ENCODE measurements at places on chromosomes 3 and 15.

GRCh38 chr15:69463182-69463756 is 10.7 kb downstream of the RPLP1 start:
- DNase-seq, result no peak

GRCh38 chr3:185318141-185318540 is 44.8 kb upstream of the MAP3K13 start:
- no peak for DNase-seq

DNA sequence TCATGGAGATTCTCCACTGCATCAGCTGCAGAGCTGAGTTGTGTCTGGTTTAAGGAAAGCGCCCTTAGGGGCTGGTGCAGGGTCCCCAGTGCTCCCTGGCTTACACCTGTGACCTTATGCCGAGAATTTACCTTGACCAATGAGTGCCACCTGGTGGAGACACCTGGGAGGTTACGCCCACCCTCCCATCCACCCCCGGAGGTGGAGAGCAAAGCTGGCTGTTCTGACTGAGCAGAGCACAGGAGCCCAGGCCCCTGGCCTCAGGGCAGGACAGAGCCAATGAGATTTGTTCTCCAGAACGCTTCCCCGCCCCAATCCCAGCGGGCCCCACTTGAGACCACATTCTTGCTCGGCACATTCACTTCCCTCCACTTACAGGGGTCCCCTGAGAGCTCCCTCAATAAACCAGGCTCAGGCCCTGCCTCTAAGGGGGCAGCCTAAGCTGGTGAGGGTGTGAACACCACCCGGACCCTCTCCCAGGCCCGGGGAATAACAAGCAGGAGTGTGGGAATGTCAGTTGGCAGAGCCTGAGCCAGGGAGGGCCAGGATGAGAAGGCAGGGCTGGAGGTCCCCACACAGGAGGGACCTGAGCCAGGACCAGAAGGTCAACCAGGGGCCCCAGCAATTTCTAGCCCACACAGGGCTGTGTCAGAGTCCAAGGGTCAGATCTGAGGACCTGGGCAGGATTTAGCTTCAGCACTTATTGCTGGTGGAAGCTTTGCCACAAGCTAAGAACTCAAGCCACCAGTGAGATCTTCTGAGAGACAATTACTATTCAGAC is 117.1 kb downstream of the TPRA1 start:
- DNase-seq, result no peak

- DNase-seq, result no peak
Observed at GRCh38 chr15:99408236-99409096, 157.2 kb downstream of the LRRC28 start.

DNA sequence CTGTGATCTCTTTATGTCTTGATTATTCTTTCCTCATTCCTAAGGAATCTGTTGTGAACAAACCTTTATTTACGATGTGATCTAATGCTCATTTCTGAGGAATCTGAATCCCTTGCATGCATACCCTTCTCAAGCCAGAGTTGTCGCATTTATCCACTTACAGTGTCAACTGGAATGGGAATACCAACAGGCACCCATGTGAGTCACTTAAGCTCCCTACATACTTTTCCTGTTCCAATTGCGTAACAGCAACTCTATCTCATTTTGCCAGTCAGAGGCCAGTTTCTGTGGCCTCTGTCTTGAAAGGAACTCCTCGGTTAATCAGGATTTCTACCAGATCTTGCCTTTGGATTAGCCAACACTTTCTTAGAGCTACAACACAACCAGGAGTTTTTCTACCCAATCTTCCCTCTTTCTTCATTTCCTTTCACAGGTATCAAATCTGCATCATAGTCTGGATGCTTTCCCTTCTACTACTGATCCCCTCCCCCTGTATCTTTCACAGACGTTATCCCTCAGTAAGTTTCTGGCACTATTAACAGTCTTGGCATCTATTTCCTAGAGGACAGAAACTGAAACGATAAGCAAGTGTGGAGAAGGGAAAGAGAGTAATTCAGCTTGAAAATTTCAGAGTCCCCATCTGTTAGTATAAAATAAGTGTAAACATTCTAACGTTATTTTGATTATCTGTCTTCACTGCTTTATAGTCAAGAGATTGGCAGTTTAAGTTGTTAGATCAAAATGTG is 66.8 kb upstream of the BCHE start:
- DNase-seq, result no peak

DNA sequence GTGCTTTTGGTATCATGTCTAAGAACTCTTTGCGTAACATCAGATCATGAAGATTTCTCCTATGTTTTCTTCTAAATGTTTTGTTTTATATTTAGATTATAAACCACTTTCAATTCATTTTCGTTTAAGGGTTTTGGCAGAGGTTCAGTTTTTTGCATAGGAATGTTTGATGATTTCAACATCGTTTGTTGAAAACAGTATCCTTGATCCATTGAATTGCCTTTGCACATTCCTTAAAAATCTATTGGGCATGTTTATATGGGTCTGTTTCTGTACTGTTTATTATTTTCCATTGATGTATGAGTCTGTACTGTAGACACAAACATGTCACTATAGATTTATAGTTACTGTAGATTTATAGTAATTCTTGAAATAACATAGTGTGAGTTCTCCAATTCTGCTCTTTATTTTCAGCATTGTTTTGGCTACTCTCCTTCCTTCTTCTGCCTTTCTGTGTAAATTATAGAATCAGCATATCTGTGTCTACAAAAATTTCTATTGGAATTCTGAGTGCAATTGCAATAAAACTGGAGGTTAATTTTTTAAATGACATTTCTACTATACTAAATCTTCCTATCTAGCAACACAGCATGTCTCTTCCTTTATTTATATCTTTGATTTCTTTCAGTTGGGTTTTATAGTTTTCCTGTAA is 374.0 kb downstream of the SV2B start:
- no peak for DNase-seq

GRCh38 chr3:141223673-141224166 is 7.9 kb upstream of the PXYLP1 start:
- DNase-seq, result no peak

DNA sequence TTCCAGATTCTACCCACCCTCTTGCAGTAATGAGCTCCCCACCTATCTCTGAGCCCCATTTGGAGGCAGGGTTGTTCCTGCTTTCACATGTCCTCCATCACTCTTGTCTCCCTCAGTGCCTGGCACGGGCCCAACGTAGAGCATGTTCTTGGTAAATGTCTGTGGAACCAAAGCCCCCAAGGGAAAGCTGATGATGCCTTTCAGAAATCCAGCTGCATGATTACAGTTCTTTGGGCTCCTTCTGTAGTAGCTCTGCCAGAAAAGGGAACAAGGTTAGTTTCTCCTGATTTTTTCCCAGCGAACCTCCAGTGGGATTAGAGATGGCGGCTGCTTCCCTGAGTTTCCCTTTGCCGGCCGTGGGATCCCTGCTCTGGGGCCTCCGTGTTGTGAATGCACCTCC is 39.3 kb downstream of the CGNL1 start:
- no peak for DNase-seq

DNA sequence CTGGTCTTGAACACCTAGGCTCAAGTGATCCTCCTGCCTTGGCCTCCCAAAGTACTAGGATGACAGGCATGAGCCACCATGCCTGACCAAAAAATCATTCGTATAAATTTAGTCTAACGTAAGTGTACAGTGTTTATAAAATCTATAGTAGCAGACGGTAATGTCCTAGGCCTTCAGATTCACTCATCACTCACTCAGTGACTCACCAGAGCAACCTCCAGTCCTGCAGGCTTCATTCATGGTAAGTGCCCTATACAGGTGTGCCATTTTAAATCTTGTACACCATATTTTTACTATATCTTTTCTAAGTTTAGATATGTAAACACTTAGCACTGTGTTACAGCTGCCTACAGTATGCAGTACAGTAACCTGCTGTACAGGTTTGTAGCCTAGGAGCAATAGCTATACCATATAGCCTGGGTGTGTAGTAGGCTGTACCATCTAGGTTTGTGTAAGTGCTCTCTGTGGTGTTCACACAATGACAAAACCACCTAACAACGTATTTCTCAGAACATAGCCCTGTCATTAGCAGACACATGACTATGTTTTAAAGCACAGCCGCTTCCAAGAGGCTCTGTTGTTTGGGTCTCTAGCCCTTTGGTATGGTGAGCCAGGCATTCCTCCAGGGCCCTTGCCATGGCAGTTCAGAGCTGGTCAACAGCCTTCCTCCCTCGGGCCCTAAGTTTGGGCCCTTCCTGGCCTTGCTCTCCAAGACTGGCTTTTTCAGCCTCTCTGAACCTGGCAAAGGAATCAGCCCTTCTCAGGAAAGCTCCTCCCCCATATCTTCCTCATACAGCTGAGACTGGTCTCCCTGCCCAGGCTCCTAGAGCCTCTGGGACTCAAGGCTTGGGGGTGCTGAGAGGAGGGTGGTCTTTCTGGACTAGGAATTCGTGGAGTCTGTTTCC is 1.9 kb upstream of the CCDC9B start:
- no peak for DNase-seq

GRCh38 chr3:67866571-67866970 is 212.2 kb upstream of the SUCLG2 start:
- no peak for DNase-seq

GRCh38 chr3:178771511-178771910 is 235.3 kb downstream of the KCNMB2 start:
- no peak for DNase-seq

- DNase-seq, result no peak
Observed at GRCh38 chr15:29554531-29554930, 267.7 kb downstream of the TJP1 start.

DNA sequence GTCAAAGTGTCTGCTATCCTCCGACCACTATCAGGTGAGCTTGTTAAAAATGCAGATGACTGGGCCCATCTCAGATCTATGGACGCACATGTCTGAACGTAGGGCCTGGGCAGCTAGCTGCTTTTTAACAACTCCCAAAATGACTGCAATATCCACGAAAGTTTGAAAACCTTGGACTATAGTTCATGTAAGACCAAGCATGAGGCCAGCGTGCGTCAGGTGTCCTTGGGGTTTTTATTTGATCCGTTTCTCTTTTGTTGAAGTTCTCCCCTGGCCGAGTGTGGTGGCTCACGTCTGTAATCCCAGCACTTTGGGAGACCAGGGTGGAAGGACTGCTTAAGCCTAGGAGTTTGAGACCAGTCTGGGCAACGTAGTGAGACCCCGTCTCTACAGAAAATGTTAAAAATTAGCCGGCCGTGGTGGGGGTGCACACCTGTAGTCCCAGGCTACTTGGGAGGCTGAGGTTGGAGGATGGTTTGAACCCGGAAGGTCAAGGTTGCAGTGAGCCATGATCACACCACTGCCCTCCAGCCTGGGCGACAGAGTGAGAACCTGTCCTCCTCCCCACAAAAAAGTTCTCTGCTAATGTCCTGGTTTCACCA is 9.5 kb downstream of the SLC51A start:
- DNase-seq, result no peak

DNA sequence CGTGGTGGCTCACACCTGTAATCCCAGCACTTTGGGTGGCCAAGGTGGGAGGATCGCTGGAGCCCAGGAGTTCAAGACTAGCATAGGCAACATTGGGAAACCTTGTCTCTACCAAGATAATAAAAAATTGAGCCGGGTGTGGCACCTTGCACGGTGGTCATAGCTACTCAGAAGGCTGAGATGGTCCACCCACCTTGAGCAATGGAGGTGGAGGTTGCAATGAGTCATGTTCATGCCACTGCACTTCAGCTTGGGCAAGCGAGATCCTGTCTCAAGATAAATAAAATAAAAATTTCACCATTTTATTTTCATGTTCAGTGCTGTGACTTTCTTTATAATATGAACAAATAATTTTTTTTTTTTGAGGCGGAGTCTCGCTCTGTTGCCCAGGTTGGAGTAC is 12.5 kb downstream of the MAPK6 start:
- DNase-seq, result no peak

GRCh38 chr3:148208975-148209374 is 488.7 kb upstream of the AGTR1 start:
- DNase-seq, result no peak

- no peak for DNase-seq
Observed at GRCh38 chr3:48347500-48347899, 14.0 kb upstream of the SPINK8 start.

DNA sequence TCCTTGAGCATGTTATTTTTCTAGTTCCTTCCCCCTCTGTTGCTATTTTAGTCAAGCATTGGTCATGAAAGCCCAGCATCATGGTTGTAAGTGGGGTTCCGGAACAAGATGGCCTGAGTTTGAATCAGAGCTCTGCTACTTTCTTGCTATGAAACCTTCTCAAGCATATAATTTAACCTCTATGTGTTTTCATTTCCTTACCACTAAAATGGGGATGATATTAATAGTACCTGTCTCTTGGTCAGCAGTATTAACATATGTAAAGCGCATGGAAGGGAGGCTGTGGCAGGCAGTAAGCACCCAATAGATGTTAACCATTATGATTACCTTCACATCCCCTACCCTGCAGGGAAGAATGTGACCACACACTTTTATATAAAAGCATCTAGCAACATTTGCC is 14.3 kb upstream of the SPRED1 start:
- DNase-seq, result no peak

- DNase-seq, result no peak
Observed at GRCh38 chr15:79185199-79185598, 94.6 kb upstream of the RASGRF1 start.

GRCh38 chr3:127050733-127051132 is 67.8 kb downstream of the PLXNA1 start:
- no peak for DNase-seq

DNA sequence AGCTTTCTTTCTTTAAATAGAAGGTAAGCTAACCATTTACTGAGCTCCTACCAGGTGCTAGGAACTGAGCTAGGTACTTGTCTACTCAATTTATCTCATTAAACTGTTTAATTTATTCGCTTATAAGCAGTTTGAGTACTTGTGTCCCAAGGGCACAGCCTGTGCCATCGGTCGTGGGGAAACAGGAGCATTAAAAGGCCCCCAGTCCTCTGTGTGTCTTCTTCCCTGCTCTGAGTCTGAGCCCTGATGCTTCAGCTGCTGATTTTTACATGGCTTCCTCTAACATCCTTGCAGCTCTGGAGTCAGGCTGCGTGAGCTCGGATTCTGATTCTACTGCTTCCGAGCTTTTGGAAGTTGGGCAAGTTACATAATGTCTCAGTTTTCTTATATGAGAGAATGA is 239.5 kb downstream of the EDEM1 start:
- DNase-seq, result no peak

- DNase-seq, result no peak
Observed at GRCh38 chr3:170274641-170275040, 52.4 kb downstream of the PRKCI start.

DNA sequence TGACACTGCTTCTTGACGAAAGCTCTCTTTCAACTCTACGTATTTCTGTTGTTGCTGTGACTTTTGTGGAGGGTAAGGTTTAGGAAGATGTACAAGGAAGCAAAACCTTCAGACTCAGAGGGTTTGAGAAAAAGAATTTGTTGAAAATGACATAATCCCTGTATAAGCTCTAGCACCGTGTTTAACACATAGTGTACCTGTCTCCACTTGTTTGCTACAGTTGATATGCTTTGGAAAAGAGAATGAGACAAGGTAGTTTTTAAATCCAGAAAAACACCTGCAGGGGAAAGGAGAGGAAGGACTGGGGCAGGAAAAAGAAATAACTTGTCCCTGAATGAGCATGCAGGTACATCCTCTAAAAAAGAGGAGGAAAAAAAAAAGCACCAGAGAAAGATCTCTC is 29.6 kb upstream of the CP start:
- DNase-seq, result no peak
